ENCODE measurements at places on chromosomes 6 and 20.

DNA sequence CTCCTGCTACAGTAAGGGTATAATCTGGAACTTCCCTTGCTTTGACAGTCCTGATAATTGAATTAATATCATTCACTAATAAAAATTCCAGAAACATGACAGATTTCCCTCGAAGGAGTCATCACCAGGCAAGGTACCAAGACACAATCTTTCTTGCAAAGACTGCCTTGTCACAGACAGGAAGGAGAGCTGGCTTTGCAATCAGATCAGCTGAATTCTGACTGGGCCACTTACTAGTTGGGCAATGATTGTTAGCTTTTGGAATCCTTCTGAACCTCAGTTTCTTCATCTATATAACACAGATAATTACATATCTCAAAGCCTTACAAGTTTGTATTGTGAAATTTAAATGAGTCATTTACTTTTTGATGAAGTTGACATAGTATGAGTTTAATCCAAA lies 344.2 kb downstream of the RFPL4B start:
- DNase-seq: no peak

- no peak for DNase-seq
Observed at GRCh38 chr20:53943522-53944291, 126.7 kb downstream of the BCAS1 start.

GRCh38 chr6:7723554-7723953 lies 2.3 kb upstream of the BMP6 start:
- no peak for DNase-seq

DNA sequence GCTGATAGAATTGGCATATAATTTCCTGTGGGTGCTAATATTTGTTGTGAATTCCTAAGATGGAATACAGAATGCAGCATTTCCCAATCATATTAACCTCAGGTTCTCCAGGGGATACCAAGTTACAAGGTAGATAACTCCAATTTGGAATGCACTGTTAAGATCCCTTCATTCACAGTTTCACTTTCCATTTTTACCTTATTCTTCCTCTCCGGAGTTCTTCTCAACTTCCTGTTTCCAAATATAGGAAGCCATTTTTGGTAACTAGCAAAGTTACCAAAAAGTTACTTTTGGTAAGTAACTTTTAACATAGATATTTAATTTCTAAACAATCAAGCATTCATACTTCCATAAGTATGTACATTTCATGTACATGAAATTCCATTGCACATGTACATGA lies 63.5 kb upstream of the PHACTR2 start:
- no peak for DNase-seq

GRCh38 chr6:157096105-157096504 lies 227.2 kb downstream of the TMEM242 start:
- no peak for DNase-seq

GRCh38 chr20:25346349-25346748 lies 44.3 kb downstream of the ABHD12 start:
- DNase-seq: no peak

GRCh38 chr6:35359744-35360348 lies 17.5 kb downstream of the PPARD start:
- DNase-seq: no peak

GRCh38 chr20:22339091-22339881 lies 245.1 kb downstream of the FOXA2 start:
- DNase-seq: no peak

- no peak for DNase-seq
Observed at GRCh38 chr6:132471787-132472186, 41.1 kb downstream of the STX7 start.

DNA sequence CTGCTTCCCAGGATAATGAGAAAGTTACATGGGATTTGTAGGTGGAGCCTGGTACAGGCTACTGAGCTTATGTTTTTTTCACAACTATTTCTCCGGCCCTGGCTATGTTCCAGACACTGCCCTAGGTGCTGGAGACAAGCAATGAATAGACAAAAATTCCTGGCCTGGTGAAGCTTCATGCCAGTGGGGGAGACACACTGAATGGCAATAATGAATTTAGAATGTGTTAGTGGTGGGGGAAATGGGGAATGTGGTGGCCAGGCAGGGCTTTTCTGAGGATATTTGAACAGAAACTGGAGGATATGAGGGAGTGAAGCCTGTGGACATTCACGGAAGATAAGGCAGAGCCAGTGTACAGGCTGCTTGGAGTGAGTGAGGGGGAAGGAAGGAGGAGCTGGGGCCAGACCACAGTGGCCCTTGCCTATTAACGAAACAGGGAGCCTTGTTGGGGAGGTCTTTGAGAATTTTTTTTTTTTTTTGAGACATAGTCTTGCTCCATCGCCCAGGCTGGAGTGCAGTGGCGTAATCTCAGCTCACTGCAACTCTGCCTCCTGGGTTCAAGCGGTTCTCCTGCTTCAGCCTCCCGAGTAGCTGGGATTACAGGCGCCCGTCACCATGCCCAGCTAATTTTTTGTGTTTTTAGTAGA lies 6.6 kb downstream of the FOXS1 start:
- DNase-seq: no peak

DNA sequence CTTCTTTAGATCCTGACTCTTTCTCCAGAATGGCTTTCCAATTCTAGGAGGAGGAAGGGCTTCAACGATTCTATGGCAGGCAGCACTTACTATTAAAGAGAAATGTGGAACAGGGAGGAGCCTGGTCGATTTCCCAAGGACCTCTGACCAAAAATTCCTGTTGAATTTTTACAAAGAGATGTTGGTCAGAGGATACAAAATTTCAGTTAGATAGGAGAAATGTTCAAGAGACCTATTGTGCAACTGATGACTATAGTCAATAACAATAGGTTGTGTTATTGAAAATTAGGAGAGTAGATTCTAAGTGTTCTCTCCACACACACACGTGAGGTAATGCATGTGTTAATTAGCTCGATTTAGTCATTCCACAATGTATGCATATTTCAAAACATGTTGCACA lies 130.1 kb upstream of the TNFAIP3 start:
- DNase-seq: no peak

GRCh38 chr20:13700761-13701160 lies 62.0 kb upstream of the TASP1 start:
- DNase-seq: no peak

- no peak for DNase-seq
Observed at GRCh38 chr20:16555754-16556153, 17.5 kb downstream of the KIF16B start.

GRCh38 chr6:81995548-81996289 lies 243.2 kb upstream of the TENT5A start:
- no peak for DNase-seq

- DNase-seq: no peak
Observed at GRCh38 chr20:34567892-34568865, 9.7 kb downstream of the MAP1LC3A start.

DNA sequence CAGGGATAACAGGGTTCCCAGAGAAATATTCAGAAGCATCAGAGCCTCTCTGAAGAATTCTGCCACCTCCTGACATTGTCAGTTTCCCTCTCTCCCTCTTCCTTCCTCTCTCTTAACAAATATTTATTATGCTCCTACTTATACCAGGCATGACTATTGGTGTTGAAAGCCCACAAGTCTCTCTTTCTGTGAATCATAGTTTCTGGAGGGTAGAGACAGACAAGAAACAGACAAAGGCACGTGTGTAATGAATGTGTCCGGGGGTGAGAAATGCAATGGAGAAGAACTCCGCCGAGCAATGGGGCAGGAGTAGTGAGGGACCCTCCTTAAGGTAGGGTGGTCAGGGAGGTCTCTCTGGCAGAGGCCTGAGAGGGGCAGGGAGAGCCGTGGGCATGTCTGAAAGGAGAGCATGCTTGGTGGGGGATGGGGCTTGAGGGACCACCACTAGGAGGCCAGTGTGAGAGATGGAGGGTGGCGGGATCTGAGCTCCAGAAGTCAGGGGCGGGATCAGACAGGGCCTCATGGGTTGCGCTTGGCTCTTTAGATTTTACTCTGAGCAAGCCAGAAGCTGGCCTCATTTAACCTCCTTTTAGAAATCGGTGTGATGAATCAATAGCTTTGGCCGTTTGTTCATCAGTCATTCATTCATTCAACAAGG lies 57.3 kb downstream of the EYA2 start:
- no peak for DNase-seq

Data from activated CD8-positive, alpha-beta memory T cell treated with anti-CD3 and anti-CD28 coated beads for 1 hour (primary cell).